AG08395 (cell line): ENCODE measurements at places on chromosomes 12 and 14.

GRCh38 chr14:54901380-54902142 is 1.1 kb downstream of the GCH1 start:
- DNase-seq: no peak

DNA sequence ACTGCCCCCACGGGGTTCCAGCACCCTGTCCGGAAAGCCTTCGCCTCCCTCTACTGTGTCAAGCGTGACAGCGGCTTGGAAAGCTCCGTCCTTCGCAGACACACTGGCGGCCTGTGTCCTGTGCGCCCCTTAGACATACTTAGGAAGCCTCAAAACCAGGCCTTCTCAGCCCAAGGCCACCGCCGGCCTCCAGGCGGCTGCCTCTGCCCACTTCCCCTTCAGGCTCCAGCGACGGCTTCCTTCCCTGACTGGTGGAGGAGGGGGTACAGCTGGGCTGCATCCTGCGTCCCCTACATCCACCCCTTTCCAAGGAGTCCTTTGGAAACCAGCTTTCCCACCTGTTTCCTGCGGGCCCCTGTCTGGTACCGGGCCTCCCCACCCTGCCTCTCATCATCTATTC is 2.5 kb upstream of the CACNA2D4 start:
- DNase-seq: no peak

DNA sequence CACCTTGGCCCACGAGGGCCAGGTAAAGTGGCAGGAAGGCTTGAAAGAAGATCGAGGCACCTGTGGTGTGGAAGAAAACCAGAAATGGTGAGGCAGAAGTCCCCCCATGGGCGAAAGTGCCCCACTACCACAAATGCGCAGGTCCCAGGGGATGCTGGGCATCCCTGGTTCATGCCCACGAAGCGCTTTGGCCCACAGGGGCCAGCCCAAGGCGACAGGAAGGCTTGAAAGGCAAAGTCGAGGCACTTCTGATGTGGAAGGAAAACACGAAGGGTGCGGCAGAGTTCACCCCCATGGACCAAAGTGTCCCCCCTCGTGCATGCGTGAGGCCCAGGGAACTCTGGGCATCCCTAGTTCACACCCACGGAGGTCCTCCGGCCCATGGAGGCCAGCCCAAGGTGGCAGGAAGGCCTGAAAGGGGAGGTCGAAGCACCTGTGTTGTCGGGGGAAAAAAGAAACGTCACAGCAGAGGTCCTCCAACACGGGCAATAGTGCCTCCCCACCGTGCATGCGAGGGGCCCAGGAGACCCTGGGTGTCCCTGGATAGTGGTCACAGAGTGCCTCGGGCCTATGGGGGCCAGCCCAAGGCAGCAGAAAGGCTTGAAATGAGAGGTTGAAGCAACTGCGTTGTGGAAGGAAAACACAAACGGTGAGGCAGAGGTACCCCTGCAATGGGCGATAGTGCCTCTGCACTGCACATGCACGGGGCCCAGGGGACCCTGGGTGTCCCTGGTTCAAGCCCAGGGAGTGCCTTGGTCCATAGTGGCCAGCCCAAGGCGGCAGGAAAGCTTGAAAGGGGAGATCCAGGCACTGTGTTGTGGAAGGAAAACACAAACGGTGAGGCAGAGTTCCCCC is 373.9 kb downstream of the ALG10 start:
- DNase-seq: no peak

- DNase-seq: no peak
These were observed 421.0 kb upstream of the PDE3A start for GRCh38 chr12:19947344-19947743.

GRCh38 chr12:101908395-101908794 is 31.0 kb downstream of the DRAM1 start:
- no peak for DNase-seq

DNA sequence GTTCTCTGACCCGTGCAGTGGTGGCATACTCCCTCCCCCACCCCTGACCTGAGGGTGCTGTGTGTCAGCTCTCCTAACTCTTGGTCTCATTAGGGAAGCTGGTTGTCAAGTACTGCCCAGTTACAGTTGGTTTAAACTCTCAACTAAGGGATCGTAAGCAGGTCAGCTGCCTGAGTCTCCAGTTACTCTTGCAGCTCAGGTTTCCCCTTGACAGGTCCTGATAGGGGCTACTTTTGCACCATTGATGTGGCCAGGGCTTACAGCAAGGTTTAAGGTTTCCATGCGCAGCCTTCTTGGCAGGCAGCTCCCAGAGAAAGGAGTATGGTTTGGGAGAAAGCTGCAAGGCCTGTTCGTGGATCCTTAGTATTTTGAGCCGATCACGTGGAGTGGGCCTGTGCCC is 74.5 kb downstream of the ETV6 start:
- DNase-seq: no peak
